ENCODE measurements at places on chromosomes 1 and 21. TPM values are rescaled to one million over a fixed set of nuclear protein-coding genes. Genes with fewer than 3 reads are reported as not detected.

The SH3D21 gene
- total RNA-seq, result 1.3 TPM

The FCAMR gene
- not detected for total RNA-seq

The AJAP1 gene
- total RNA-seq, result 6.9 TPM

The CTH gene
- 4.3 TPM for total RNA-seq

The FAM177B gene
- not detected for total RNA-seq

The TNFAIP8L2 gene
- not detected for total RNA-seq

The OR14K1 gene
- not detected for total RNA-seq

GRCh38 chr1:113375878-113376277 is 14.4 kb upstream of the MAGI3 start:
- DNase-seq, result no peak

- DNase-seq, result no peak
These were observed 10.1 kb upstream of the GPR153 start for GRCh38 chr1:6271006-6271405.

DNA sequence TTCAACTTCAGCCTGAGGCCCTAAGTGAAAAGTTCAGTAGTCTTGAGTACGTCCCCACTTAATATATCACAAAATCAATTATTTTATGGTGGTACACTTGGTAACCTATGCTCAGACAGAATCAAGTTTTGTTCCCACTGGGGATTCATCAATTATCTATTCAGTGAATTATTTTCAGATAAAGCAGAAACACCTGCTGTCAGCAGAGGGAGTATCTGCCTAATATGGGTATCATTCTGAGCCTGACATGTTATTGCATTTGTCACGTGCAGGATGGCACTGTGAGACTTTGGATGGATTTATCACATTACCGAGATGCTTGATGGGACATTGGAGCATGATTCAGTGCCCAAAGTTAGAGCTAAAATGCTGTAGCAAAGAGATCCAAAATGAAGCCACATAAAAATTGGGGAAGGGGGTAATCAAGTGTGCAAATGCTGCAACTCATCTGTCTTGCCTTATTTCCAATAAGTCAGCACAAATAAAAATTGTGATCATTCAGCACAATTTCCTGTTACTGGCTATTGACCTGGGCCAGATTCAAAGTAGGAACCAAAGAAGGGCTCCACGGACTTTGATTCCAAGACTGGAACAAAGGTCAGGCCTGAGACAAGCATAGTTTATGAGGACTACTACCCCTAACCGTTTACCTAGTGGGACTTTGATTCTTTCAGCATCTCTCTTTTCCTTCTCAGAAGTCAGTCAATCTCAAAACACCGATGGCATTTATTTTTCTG is 657.6 kb downstream of the LMO4 start:
- DNase-seq, result no peak

DNA sequence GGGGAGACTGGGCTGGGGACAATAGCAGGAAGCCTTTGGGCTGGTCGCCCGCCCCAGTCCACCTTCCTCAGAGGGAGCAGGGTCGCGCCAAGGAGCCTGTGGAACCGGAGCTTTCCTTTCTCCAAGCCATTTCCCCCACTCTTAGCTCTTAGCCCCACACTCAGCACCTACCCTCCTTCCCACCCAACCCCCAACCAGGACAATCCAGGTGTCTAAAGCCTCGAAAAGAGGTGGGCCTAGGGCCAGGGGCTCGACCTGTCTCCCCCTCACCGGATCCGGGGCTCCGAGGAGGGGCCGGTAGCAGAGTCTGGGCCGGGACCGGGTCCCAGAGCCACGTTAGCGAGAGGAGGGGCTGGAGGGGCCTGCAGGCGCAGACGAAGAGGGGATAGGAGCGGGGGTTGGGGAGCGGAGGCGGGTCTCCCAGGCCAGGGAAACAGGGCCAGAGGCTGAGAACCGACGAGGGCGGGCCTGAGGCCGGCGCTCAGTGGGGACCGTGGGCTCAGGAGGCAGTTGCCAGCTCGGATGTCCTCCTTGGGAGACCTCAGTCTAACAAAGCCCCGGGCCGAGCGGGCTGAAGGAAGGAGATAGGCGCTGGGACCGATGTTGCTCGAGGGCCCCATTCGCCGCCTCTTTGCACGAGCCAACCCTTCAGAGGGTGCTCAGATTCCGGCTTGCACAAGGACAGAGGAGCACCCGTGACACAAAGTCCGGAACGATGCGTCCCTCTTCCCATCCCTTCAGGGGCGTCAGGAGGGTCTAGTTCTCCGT is 943 bp downstream of the SEMA6C start:
- no peak for DNase-seq

- no peak for DNase-seq
These were observed 10.1 kb upstream of the ZBTB8B start for GRCh38 chr1:32454726-32455125.

DNA sequence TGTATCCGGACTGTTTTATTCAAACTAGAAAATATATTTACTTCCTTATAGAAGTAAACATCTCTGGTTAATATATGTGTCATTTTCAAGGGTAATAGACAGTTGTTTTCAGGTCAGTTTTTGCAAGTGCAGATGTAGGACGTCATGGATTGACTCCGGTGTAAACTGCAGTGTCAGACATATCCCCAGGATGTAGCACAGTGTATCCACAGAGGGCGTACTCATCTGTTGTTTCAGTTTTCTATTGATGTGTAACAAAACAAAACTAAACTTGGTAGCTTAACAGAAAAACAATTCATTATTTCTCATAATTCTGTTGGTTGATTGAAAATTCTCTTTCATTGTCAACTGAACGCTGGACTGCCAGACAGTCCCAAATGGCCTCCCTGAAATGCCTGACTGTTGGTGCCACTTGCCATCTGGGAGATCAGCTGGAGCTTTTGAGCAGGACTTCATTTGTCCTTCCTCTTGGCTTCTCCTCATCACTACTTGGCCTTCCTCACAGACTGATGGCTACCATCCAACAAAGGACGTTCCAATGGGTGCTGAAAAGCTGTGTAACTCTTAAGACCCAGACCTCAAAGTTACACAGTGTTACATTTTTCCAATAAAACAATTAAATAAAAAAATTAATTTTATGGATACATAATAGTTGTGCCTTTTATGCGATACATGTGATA is 181.6 kb downstream of the NCAM2 start:
- no peak for DNase-seq

DNA sequence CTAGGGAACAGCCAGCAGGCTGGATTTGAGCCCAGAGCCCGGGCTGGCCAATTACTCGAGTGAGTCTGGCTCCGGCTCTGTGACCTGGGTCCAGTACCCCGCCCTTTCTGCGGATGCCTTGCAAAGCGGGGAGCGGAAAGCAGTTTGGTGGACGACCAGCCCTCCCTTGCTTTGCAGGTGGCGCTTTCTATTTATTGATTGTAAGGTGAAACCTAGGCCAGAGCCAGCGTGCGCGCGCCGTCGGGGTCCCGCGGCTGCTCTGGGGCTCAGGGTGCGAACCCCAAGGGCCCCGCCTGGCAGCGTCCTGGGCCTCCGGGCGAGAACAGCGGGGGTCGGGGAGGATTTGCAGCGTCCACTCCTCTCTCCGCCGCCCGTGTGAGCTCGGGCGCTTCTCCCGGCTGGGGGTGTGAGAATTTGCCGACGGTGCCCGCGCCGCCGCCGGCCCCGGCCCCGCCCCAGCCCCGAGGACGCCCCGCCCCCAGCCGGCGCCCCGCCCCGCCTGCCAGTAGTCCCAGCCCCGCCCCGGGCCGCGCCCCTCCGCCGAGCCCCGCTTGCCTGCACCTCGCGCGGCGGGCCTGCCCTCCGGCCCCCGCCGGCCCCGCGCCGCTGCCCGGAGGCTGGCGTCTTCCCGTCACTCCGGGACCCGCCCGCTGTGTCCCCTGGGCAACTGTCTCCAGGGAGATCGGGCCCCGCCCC is 37.6 kb downstream of the PIK3CD start:
- peak; percentile 89 for DNase-seq

- DNase-seq, result no peak
These were observed 31.7 kb downstream of the EDN2 start for GRCh38 chr1:41452704-41453290.

DNA sequence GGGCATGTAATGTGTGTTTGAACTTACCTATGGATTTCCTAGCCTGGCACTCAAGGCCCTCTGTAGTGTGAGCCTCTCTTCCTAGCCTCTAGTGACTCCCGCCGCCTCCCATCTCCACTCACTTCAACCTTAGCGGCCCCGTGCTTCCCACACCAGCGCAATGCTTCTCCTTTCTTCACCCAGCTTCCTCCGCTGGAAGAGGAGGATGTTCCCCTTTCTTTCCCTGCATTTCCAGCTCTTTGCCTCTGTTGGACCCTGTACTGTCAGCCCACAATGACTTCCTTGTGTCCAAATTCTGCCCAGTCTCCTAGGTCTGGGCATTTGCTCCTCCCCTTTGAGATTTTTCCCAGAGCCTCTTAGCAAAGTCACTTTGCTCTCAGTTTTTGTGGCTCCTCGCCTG is 138.1 kb upstream of the IRF2BP2 start:
- DNase-seq, result no peak

DNA sequence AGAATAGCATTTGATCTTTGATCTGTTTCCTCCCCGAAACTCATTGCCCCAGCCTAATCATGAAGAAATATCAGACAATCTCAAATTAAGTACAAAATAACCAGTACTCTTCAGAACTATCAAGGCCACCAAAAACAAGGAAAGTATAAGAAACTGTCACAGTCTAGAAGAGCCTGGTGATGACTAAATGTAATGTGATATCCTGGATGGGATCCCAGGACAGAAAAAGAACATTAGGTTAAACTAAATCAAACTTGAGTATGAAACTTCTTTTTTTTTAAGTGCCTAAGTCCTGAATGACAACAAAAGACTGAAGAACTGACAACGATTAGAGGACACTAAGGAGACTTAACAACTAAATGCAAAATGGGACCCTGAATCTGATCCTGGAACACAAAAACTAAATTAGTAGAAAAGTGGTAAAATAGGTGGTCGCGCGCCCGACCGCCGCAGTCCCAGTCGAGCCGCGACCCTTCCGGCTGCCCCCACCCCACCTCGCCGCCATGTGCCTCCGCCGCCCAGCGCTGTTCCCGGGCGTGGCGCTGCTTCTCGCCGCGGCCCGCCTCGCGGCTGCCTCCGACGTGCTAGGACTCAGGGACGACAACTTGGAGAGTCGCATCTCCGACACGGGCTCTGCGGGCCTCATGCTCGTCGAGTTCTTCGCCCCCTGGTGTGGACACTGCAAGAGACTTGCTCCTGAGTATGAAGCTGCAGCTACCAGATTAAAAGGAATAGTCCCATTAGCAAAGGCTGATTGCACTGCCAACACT is 5.5 kb upstream of the PRKAB2 start:
- no peak for DNase-seq

DNA sequence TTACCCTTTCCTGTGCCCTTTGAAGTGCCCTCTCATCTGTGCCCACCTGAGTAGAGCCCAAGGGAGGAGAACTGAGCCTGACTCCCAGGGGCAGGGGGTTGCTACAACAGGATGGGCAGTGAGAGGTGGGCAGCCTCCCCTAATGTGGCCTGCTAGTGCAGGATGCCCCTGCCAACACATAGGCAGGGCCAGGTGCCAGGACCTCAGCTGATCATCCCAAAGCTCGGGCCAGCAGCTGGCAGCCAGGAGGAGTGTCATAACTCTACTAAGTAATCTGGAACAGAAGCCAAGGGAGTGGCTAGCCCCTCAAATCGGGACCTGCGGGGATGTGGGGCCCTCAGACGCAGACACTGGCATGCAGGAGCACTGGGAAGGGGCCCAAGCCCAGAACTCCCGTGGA is 208.8 kb upstream of the RAB4A start:
- DNase-seq, result no peak

- no peak for DNase-seq
These were observed 11.7 kb upstream of the S100A11 start for GRCh38 chr1:152048416-152049009.

- no peak for DNase-seq
These were observed 21.2 kb upstream of the DIP2A start for GRCh38 chr21:46437511-46437910.

- no peak for DNase-seq
These were observed 5.4 kb upstream of the SLC35D1 start for GRCh38 chr1:67059346-67059745.

GRCh38 chr1:93488207-93488606 is 40.3 kb downstream of the FNBP1L start:
- DNase-seq, result no peak

DNA sequence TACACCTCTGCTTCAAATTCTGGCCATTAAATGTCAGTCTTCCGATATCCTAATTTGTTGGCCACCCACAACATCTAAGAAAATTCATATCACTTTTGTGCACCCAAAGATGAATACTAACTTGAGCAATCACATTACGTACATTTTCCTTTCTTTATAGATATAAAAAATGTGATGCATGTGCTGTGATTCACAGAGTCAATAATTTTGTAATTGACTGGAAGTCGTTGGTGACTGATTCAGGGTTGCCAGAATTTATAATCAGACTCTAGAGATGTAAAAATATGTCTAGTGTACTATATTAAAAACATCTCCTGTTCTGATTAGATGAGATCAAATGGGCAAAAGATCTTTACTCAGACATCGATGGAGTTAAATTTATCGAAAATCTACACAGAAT is 150.0 kb upstream of the KCTD3 start:
- DNase-seq, result no peak

DNA sequence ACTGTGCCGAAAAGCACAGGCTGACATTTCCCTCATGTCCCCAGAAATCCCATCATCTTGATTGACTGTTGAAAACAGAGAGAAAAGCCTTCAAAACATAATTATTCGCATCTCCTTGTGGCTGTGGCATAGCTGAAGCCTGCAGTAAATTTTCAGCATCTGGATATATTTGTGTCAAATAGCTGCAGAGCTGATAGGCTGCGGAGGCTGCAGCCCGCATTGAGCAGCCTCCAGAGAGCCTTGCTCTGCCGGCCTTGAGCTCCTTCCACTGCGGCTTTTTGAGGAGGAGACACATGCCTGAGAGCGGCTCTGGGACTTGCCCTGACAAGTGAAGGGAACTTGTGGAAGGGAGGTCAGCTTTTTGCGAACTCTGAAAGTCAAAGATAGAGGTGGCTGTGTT is 144.7 kb downstream of the RYR2 start:
- DNase-seq, result no peak

GRCh38 chr1:235272851-235273250 is 55.1 kb downstream of the ARID4B start:
- DNase-seq, result no peak

- peak; percentile 94 for DNase-seq
These were observed 29.4 kb downstream of the ALG14 start for GRCh38 chr1:95043141-95043980.

- DNase-seq, result peak; percentile 90
These were observed 30.6 kb upstream of the COL6A1 start for GRCh38 chr21:45950740-45951515.

GRCh38 chr1:148333875-148334338 is 149.2 kb downstream of the PPIAL4G start:
- DNase-seq, result no peak

DNA sequence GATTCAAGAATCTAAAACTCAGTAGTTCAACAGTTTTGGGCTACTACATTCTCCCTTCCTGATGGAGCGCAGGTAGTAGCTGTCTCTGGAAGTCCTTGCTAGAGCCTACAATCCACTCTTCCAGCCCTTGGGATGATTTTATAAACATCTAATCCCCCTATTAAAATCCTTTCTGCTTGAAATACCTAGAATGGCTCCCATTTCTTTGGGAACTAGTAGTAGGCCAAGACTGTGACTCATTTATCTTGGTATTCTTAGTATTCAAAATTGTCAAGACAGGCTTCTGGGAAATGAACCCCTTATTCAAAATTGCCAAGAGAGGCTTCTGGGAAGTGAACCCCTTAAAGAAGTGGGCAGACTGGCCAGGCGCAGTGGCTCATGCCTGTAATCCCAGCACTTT is 142.5 kb upstream of the FGGY start:
- DNase-seq, result no peak

- DNase-seq, result no peak
These were observed 13.8 kb downstream of the INTS7 start for GRCh38 chr1:212021563-212021962.
